ENCODE measurements at places on chromosomes 6 and 20.

GRCh38 chr20:20251317-20251716 is 116.6 kb upstream of the INSM1 start:
- no peak for DNase-seq

DNA sequence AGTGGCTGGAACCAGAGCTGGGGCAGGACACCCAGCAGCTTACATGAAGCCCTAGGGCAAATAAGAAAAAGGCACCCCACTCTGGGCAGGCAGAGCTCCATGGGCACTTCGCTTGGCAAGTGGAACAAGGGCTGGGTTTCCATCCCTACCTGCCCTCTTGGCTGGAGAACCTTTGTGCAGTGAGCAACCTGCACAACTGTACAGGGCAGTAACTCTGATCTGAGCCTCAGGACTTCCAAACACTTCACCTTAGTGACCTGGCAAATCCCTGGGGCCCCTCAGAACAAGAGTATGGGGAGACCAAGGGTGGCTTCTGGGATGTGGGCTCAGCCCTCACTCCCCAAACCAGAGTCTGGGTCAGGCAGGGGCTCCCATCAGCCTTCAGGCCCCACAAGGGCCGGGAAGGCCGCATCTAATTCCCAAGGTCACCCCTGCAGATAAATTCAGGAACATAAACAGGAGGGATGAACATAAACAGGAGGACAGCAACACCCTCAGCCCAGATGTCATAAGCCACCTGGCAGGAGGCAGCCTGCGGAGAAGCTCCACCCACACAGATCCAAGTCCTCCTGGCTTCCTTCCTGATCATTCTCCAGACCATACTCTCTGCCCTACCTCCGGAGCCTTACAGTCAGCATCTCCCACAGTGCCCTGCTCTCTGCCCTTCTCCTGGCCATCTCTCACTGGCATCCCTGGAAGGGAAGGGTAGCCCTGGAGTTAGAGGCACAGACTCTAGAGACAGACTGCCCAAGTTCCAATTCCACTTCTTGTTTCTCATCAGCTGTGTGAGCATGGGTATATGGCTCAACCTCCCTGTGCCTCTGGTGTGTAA is 37.5 kb downstream of the HNF4A start:
- no peak for DNase-seq

- no peak for DNase-seq
Measured at GRCh38 chr6:122631571-122632249, 21.5 kb downstream of the PKIB start.

DNA sequence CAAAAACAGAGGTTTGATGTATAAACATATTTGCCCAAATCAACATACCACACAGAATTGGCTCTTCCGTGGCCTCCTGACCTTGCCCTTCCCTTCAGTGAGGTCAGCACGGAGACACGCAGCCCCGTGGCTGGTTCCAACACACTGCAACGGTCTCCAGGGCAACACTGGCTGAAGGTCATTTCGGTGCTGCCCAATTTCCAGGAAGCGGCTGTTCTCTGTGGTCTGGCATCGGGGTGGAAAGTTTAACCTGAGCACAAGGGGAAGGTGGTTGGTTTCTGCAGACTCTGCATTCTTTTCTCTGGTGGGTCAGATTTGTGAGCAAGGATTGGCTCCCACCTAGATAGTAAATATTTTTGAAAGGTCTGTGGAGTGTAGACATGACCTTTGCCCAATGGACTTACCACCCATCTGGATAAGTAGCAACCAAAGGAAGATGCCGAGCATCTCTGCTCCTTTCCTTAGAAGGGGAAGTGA is 177.6 kb upstream of the PHACTR1 start:
- DNase-seq: peak; percentile 85

DNA sequence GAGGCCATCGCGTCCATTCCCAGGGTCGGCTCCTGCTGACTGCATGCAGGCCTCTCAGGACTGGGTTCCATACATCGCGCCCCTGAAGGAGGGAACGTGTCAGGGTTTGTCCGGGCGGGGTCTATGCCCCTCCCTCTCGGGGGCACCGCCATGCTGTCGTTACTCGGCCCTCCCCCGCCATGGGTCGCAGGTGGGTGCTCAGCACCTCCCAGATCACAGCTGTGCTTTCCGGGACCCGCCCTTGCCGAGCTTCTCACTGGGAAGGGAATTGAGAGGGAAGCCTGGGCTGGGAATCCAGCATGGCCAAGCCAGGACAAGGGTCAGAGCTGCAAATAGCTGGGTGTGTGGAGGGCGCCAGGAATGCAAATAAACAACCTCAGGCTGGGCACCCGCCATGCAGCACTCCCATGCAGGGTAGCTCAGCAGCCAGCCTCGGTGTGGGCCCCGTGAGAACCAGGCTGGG is at the start of gene FRMD1:
TSS of gene FRMD1 (minus strand) at position 270 of the 463 bp plus-strand sequence. CDS start at position 152, 118 bp downstream.
- no peak for DNase-seq

- no peak for DNase-seq
Measured at GRCh38 chr20:44759595-44759994, 13.9 kb downstream of the KCNK15 start.

DNA sequence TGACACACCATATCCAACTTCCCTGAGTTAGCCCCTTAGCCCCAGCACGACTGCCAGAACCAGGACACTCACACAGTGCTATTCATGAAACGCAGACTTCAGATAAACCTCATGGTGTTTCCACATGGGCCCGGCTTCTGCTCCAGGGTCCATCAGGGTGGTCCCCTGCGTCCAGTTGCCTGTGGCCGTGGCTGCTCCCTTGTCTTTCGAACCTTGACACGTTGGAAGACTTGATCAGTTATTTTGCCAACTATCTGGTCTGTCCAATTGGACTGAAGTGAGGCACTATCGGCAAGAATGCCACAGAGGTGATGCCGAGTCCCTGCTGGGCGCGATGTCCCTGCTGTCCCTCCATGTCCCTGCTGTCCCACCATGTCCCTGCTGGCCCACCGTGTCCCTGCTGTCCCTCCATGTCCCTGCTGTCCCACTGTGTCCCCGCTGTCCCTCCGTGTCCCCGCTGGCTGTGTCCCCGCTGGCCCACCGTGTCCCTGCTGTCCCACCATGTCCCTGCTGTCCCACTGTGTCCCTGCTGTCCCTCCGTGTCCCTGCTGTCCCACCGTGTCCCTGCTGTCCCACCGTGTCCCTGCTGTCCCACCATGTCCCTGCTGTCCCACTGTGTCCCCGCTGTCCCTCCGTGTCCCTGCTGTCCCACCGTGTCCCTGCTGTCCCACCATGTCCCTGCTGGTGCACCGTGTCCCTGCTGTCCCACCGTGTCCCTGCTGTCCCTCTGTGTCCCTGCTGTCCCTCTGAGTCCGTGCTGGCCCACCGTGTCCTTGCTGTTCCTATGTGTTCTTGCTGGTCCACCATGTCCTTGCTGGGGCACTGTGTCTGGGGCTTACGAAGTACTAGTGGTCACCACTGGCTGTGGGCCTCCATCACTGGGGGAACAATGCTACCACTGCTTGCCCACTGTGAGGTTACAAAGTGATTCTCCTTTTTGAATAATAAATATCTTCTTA is 251.4 kb downstream of the DLL1 start:
- DNase-seq: peak; percentile 42

GRCh38 chr6:46325561-46326530 is 155.1 kb upstream of the ENPP5 start:
- DNase-seq: peak; percentile 72

DNA sequence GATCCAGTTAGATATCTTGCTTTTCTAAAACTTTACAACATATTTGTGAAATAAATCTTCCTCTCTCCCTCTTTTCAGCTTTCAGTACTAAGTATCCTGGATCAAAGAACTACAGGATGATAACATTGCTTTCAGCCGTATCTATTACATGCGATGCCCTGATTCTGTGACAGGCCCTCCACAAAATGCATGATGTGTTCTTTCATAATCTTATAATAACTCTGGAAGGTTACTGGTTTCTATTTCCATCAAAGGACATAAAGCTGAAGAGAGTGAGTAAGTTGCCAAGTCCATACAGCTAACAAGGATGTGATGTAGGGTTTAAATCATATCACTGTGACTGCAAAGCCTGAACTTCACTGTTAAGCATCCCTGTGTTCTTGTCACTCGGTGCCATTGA is 62.9 kb upstream of the ADGRG6 start:
- DNase-seq: no peak

DNA sequence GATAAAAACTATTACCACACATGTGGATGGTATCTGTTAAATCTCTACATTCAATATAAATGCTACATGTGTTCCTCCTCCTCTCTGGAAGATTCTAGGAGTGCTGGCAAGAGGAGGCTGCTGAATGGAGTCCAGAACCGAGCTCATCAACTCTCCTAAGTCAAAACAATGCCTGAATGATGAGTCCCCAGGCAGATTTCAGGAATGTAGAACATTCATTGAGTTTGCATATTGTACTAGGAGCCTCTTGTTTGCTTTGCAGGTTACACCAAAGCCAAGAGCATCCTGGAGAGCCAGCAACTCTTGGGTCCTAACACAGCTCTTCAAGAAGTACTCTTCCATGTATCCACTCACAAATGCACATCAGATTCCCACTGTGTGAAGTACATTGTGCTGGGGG is 117.6 kb upstream of the UST start:
- DNase-seq: no peak

GRCh38 chr6:68364271-68364805 is 270.7 kb upstream of the ADGRB3 start:
- DNase-seq: no peak

- no peak for DNase-seq
Measured at GRCh38 chr20:31602779-31603441, 2.2 kb upstream of the ID1 start.

GRCh38 chr20:10447028-10447427 is 11.9 kb downstream of the SLX4IP start:
- no peak for DNase-seq

GRCh38 chr20:35319192-35319870 is 27.1 kb upstream of the FAM83C start:
- no peak for DNase-seq

DNA sequence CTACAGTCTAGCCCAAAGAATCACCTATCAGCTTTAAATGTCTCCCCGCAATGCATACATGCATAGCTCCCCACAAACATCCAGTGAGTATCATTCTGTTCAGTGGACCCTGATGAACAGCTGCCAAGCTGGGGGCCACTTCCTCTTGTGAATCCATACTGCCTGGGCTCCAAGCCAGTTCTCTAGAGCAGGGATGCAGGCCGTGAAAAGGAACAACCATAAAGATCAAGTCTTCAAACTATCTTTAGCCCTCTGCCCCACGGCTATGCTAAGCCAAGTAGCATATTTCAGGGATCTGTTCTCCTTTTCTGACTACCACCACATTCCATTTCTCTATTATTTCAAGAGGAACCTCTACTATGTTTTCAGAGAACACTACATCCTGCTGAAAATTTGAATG is 191.7 kb upstream of the BTBD3 start:
- no peak for DNase-seq

- no peak for DNase-seq
Measured at GRCh38 chr20:48186915-48187314, 401.6 kb upstream of the SULF2 start.

GRCh38 chr20:12294678-12295077 is 377.0 kb downstream of the BTBD3 start:
- no peak for DNase-seq
